NCI-H1436 (cell line): ENCODE measurements at places on chromosomes 16 and 17.

- DNase-seq: no peak
These were observed 46.6 kb downstream of the NOG start for GRCh38 chr17:56640116-56640515.

- no peak for DNase-seq
These were observed 26.6 kb downstream of the GOSR2 start for GRCh38 chr17:46949291-46950174.

GRCh38 chr16:4892361-4893102 is 44.4 kb downstream of the PPL start:
- no peak for DNase-seq

- no peak for DNase-seq
These were observed 15.0 kb downstream of the OR1A1 start for GRCh38 chr17:3222505-3222904.

DNA sequence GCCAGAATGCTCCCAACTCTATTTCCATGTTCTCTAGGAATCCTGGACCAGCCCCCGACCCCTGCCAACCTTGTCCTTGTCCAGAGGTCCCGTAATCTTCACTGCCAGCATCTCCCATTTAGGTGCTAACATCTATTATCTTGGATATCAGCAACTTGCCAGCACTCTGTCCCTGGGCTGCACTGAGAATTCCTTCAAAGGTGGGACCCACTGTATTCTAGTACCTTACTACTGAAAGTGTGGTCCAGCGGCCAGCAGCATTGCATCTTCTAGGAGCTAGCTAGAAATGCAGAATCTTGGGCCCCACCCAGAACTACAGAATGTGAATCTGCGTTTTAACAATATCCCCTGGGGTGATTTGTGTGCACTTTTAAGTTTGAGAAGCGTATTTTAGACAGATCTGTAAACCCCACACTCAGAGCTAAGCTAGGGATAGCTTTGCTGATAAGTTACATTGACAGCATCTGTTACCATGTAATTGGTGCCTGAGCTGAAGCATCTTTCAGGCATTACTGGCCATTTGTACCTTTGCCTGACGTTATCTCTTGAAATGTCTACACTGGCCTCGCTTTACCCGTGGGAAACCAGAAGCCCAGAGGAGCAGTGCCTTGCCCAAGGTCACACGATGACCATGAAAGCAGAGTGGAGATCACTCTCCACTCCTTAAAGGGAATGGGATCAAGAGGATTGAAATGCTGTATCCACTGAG is 8.3 kb downstream of the ABAT start:
- no peak for DNase-seq

- no peak for DNase-seq
These were observed 18.2 kb downstream of the MPP3 start for GRCh38 chr17:43814714-43815113.
